ENCODE measurements at places on chromosomes 1 and 21.

GRCh38 chr1:112583366-112583765 is 35.6 kb downstream of the ST7L start:
- no peak for DNase-seq

GRCh38 chr1:3316340-3316943 is 138.0 kb upstream of the ARHGEF16 start:
- DNase-seq, result no peak

- no peak for DNase-seq
Measured at GRCh38 chr1:70293186-70293843, 61.2 kb downstream of the ANKRD13C start.

DNA sequence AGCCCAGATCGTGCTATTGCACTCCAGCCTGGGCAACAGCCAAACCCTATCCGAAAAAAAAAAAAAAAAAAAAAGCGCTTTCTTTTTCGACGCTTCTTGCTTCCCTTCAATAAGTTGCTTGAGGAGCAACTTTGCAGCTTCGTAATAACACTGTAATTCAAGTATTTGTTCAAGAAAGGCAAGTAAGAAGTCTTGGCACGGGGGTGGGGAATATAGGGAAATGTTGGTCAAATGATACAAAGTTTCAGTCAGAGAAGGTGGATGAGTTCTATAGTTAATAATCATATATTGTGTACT is 871 bp upstream of the PSMA5 start:
- no peak for DNase-seq

GRCh38 chr1:182143825-182144645 is 82.5 kb upstream of the ZNF648 start:
- peak; percentile 63 for DNase-seq

DNA sequence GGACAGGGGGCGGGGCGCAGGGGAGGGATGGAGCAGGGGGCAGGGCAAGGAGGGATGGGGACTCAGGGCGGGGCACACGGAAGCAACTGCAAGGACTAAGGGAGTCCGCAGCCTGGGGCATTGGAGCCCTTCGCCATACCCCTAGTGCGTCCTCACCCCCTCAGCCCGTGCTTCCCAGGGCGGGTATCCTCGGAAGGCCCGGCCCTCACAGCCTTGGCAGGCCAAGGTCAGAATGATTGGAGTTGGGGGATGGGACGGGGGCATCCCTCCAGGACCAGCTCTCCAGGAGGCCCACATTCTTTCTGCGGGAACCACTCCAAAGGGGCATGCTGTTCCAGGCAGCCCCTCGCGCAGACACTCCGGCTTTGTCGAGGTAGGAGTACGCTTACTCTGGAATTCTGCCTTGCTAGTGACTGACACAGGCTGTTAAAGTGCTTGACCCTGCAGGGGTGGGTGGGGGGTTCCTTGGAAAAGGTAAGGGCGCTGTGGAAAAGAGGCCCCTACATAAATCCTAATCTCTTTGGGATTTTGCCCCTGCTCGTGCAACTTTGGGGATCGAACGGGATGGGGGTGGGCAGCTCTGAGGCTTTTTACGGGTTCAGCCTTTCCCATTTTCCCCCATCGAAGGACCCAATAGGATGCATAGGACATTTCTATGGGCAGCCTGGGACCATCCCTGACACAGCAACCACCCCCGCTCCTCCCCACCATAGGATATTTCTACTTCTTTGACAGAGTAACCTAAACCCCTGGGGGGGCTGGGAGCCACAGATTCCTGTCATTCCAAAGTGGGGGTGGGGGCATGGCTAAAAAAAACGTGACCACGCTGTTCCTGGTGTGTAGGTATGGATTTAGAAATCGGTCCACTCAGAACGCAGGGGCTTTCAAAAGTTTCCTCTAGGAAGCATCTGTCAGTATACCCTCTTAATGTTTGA is 738 bp upstream of the TRIM11 start:
- no peak for DNase-seq

- DNase-seq, result no peak
Measured at GRCh38 chr1:32426489-32427255, 32.4 kb upstream of the BSDC1 start.

DNA sequence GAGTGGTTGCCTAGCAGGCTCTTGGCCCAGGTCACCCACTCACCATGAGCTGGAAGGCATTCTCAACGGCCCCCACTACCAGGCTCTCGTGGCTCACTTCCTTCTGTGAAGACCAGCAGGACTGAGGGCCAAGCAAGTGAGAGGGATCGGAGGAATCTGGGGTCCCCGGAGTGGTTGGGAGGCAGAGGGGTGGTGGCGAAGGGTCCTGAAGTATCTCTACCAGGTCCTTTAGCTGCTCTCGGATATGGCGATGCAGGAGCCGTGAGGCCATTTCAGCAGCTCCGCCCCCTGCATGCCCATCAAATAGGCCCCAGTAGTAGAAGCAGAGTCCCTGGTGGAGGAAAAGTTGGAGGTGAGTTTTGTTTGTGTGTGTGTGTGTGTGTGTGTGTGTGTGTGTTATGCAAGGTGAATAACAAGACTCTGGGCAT is 2.4 kb downstream of the PPM1J start:
- DNase-seq, result no peak

DNA sequence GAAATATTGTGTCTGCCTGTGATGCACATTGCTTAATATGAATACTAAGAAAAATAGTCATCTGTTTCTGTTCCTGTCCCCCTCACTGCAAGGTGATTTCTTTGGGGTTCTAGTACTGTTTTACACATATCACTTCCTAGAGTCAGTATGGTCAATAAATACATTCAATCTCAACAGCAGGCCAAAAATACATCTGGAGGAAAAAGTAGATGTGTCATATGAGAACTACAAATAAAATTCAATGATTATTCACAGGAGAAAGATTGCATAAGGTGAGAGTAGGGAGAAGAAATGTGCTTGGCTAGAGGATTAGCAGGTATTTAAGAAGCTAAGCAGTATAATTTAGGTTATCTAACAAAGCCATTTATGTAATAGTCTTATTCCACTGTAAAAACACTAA is 45.3 kb upstream of the SAMSN1 start:
- DNase-seq, result no peak

DNA sequence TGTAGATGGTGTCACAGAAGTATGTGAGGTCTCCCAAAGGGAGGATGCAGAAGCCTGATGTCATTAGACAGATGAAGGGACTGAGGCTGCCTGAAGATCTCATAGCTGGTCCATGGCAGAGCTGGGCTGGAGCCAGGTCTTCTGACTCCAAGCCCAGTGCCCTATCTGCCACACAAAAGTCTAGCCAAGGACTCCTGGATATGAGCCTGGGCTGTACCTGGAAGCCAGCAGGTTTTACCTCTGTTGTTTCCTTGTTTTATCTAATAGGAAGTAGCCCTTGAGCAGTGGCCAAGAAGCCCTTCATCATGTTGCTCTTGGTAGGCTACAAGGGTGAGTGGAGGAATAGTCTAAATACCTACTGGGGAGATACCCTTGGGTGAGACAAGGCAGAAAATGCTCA is 74.4 kb upstream of the SLC44A3 start:
- DNase-seq, result no peak

GRCh38 chr1:203342192-203342940 is 8.6 kb downstream of the FMOD start:
- peak; percentile 30 for DNase-seq

GRCh38 chr1:156476501-156477298 is 23.9 kb downstream of the MEF2D start:
- peak; percentile 21 for DNase-seq

DNA sequence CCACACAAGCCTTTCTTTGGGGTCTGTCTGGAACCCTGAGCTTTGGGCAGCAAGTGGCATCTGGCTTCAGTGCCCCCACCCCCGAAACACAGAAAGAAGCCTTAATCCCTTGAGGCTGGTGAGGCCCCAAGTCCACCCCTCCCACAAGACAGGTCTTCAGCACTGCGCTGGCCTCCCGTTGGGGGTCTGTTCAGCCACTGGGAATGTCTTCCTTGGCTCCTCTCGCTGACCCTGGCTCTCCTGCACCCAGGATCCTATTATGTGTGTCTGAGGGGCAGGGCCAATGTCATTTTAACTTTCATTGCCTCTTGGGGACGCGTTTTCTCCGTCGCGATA is 26.9 kb downstream of the ATP8B2 start:
- no peak for DNase-seq

GRCh38 chr1:156525856-156526489 is 25.4 kb upstream of the MEF2D start:
- no peak for DNase-seq

GRCh38 chr1:192839162-192840066 is 30.6 kb downstream of the RGS2 start:
- no peak for DNase-seq

GRCh38 chr1:239826211-239826610 is 265.5 kb upstream of the FMN2 start:
- no peak for DNase-seq

GRCh38 chr21:18499761-18500376 is 96.3 kb upstream of the TMPRSS15 start:
- DNase-seq, result no peak

GRCh38 chr1:170407581-170407980 is 124.4 kb upstream of the GORAB start:
- no peak for DNase-seq

DNA sequence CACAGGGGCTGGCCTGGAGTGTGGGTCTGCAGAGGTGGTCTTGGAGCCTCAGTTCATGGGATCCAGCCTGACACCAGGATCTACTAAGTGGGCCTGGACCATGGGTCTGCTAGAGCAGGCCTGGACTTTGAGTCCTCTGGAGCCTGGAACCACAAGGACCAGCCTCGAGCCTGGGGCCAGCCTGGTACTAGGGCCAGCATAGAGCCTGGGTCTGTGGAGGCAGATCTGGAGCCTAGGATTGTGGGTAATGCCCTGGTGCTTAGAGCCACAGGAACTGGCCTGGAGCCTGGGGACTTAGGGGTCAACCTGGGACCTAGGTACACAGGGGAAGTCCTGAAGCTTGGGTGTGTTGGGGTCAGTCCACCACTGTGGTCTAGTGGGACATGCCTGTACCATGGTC is 12.7 kb downstream of the LORICRIN start:
- DNase-seq, result no peak

GRCh38 chr1:207429963-207430362 is 24.2 kb upstream of the CR2 start:
- no peak for DNase-seq

GRCh38 chr1:203028067-203028783 is 1.9 kb downstream of the PPFIA4 start:
- DNase-seq, result no peak

DNA sequence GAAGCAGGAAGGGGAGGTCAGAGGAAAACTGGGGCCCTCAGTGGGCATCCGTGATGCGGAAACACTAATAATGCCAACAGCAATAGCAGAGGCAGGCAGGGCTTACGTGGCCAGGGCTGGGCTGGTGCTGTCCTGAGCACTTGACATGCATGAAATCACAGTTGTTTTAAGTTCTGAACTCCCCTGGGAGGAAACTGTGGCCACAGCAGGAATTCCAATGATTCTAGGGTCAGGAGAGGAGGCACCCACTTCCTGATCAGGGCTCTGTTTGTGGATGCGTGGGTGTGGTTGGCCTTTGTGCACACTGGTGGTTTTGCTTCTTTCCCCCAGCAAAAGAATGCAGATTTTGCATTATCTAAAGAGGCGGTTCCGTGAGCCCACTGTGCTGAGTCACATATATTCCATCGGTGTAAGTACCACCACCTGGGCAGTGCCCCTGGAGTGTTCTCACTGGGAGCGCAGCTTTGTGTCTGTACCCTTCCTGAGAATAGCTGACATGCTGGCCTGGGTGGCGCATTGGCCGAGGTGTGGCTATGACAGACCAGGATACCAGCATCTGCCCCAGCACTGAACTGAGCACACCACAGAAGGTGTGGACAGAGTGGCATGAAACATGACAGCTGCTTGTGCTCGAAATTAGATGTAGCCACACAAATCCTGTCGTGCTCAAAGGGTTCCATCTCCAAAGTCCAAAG is 71.0 kb downstream of the PDE9A start:
- peak; percentile 42 for DNase-seq

GRCh38 chr21:25970254-25970930 is 200.2 kb downstream of the APP start:
- DNase-seq, result no peak

DNA sequence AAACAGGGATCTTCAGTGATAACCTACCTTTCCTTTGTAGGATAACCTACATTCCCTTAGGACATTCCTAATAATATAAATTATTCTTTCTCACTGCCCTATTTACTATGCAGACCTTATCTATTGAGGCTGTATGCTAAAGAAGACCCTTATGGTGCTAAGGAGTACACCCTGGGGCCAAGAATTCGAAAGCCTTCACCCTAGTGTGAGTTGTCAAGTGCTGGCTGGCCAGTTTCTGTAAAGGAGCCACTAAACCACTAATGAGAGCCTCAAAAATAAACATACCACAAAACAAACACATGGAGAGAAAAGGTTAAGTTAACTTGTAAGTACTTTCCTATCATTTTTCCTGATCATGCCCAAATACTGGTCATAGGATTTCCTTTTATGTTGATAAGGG is 315.0 kb upstream of the CAMK1G start:
- no peak for DNase-seq

- peak; percentile 15 for DNase-seq
Measured at GRCh38 chr1:154765970-154766369, 104.1 kb downstream of the KCNN3 start.

DNA sequence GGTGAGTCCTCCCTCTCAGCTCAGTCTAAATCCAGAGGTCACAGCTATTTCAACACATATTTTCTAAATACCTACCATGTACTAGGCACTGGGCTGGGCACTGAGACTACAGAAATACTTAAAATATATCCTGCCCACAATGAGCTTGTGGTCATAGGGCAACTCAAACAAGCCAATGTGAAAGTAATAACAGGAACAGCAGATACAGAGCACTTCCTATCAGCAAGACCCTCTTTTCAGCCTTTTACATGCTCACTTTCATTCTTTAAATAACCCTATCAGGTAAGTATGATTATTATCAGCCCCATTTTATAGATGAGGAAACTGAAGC is 71.9 kb downstream of the CD34 start:
- no peak for DNase-seq

- DNase-seq, result no peak
Measured at GRCh38 chr1:37731312-37732019, 33.5 kb downstream of the EPHA10 start.

All from HCEC 1CT (cell line).